ENCODE measurements at places on chromosomes 16 and 17.

DNA sequence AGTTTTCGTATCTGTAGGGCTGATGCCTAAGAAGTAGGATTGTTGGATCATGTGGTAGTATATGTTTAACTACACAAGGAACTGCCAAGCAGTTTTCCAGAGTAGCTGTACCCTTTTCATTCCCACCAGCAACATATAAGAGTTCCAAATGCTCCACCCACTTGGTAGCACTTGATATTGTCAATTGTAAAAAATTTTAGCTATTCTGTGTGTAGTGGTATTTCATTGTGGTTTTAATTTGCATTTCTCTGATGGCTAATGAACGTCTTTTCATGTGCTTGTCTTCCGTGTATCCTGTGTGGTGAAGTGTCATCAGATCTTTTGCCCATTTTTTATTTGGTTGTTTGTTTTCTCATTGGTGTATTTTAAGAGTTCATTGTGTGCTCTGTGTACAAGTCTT is 69.7 kb downstream of the TANC2 start:
- DNase-seq = peak; percentile 37

- DNase-seq = peak; percentile 34
These were observed 3.9 kb upstream of the WFIKKN2 start for GRCh38 chr17:50831471-50831928.

GRCh38 chr17:34781571-34782108 is 179.6 kb downstream of the CCT6B start:
- no peak for DNase-seq

GRCh38 chr16:25374556-25374955 is 116.9 kb upstream of the ZKSCAN2 start:
- DNase-seq = no peak

- no peak for DNase-seq
These were observed 20.3 kb upstream of the ZFPM1 start for GRCh38 chr16:88432753-88433152.

DNA sequence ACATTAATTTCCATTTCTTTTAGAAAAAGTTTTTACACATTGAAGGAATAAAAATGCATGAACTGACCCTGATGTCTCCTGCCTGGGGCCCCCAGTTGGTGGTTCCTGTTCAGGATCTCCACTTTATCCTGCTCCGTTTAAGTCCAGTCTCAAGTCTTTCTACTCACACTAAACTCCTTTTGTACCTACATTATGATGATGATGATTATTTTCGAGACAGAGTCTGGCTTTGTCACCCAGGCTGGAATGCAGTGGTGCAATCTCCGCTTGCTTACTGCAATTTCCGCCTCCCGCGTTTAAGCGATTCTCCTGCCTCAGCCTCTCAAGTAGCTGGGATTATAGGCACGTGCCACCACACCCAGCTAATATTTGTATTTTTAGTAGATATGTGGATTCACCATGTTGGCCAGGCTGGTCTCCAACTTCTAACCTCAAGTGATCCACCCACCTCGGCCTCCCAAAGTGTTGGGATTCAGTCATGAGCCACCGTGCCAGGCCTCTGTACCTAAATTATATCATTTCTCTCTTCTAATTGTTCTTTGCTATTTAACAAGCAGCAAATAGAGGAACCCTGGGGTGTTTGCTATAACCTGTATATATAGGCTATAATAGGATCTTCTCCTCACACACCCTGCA is 2.2 kb upstream of the FOXK2 start:
- no peak for DNase-seq

- peak; percentile 13 for DNase-seq
These were observed 24.8 kb upstream of the ERN1 start for GRCh38 chr17:64154717-64155116.

GRCh38 chr16:31513126-31513525 is 4.9 kb upstream of the RUSF1 start:
- DNase-seq = peak; percentile 55

DNA sequence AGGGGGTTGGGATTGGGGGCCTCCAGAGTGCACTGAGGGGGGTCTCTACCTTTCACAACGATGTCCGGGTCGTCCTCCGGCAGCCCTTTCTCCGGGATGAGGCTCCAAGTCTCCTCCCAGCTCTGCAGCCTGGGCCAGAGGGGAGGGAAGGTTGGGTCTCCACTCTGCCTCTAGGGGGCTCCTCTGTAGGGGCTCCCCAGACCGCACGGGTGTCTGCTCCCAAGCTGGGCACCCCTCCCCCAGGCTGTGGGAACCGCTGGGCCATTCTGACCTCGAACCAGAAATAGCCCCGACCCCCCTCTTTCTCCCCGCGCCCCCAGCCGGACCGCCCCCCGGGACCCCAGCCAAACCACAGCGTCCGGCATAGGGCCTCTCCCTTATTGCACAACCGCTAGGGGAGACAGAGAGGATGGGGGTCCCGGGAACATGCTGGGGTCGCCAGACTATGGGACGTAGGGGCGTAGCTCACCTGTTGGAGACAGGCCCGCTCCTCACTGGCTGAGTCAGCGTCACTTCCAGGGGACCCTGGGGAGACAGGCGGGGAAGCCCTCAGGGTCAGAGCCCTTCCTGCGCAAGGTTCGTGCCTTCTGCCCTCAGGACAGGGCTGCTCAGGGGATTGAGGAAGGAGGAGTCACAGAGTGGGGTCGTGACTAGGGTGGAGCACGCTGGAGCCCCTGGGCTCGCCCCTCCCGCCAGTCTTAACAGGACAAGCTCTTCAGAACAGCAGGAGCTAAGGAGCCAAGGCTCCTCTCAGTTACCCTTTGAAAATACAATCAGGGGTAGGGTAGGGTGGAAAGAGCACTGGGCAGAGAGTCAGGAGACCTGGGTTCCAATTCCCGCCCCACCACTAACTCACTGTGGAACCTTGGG is 2.7 kb downstream of the PLEKHH3 start:
- peak; percentile 85 for DNase-seq

DNA sequence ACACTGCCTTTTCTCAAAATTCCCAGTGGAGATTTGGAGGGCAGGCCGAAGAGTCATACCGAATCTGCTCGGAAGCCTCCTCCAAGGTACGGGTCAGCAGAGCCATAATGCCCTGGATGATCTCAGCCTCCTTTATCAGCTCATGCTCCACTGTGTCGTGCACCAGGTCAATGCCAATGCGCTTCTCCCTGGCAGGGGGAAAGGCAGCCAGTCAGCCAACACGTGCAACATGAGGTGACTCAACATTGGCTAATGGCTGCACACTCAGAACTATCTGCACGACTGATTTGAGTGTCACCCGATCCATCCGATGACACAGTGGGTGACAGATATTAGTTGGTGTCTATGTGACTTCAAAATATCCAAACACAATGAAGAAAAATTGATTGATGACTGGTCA is 15.8 kb downstream of the TEKT1 start:
- DNase-seq = no peak

DNA sequence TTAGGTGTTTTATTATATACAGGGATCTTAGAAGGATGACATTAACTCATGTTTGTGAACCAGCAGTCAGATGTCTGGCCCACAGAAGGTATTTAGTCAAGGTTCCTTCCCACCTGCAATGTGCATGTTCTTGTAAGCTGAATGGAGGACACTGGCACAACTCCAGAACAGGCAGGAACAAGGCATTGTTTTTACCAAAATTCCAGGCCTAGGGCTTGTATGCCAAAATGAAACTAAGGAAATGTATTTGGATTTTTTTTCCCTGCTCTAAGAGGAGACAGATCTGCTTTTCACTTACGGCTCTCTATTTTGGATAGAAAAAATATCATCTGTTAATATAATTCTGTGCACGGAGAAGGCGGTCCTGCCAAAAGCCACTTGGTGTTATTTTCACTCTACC is 312.5 kb downstream of the GRIN2A start:
- no peak for DNase-seq

GRCh38 chr17:33220036-33220435 is 73.1 kb downstream of the ASIC2 start:
- DNase-seq = no peak

- no peak for DNase-seq
These were observed 347.4 kb downstream of the MAF start for GRCh38 chr16:79253100-79253631.

DNA sequence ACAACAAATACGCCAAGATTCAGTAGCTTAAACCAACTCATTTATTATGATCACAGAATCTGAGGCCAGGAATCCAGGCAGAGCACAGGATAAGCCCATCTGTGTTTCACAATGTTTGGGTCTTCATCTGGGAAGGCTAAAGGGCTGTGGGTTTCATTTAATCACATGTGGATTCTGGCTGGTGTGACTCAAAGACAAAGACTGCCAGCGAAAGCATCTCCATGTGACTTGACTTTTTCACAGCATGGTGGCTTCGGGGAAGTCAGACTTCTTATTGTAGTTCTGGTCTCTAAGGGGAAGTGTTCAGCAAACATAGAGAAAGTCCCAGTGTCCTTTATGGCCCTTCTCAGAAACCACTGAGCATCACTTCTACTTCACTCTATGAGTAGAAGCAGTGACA is 1014.4 kb upstream of the GOT2 start:
- DNase-seq = peak; percentile 1

DNA sequence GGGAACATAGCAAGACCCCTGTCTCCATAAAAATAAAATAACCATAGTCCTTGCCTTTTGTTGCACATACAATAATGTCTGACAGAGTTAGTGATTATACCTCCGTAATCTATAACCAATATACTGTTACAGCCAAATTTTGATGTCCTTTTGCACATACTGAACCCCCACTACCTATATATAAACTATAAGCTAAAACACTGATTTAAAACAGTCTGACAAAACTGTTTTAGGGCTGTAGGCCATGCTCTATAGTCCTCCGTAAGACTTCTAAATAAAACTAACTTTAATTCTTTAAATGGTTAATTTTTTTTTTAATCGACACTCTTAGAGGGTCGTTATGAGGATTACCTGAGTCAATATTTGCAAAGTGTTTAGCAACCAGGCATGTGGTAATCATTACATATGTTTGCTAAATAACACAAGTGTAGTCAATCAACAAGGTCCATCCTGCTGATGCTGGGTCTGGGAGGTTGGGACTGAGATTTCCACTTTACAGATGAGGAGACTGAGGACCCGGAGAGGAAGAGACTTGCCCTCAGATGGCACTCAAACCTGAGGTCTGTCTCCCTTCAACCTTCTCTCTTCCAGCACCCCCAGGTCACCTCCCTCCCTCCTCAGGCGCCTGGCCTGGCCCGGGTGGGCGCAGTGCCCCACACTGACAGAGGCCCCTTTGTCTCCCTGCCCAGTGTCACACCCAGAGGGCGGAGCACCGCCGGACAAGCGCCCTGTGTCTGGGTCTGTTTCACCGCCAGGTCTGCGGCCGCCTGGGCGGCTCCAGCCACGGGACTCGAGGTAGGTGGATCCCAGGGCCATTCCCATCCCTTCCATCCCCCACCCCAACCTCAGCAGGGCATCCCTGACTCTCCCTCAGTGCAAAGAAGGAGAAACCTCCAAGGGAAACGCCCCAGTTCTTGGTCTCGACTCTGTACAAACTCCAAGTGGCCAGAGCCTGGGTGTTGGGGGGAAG is 10.3 kb downstream of the ZNF385C start:
- no peak for DNase-seq

DNA sequence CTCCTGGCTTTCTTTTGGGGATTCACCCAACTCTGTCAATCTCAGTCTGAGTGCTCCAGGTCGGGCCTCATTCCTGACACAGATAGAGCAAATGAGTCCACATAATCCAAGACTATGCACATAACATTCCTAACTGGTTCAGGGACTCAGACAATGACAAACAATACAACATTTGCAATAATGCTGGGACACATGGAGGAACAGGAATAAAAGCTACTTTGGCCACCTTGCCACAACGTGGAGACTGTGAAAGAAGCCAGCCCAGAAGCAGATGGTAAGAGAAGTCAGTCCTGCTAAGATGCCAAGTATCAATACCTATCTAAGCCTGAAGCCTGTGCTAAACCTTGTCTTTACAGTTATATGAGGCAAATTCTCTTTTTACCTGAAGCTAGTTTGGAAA is 39.0 kb downstream of the GLG1 start:
- no peak for DNase-seq

- no peak for DNase-seq
These were observed 48.9 kb upstream of the LHX1 start for GRCh38 chr17:36888236-36888951.

GRCh38 chr16:14286368-14287230 is 215.5 kb downstream of the MRTFB start:
- peak; percentile 77 for DNase-seq

DNA sequence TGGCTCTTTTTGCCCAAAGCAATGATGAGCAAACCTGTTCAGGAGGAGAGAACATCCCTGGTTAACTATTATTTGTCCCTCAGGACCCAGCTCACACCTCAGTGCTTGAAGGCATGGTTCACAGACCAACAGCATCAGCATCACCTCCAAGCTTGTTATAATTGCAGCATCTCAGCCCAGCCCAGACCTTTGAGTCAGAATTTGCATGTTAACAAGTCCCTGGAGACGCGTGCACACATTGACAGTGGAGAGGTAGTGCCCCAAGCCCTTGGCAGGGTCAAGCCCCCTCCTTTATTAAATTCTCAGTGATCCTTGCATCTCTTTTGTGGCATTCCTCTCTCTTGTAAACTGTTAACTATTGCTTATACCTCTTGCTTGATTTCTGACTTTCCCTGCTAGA is 488.6 kb downstream of the HAPSTR1 start:
- no peak for DNase-seq

GRCh38 chr16:50144211-50144610 is 8.9 kb upstream of the TENT4B start:
- DNase-seq = no peak

DNA sequence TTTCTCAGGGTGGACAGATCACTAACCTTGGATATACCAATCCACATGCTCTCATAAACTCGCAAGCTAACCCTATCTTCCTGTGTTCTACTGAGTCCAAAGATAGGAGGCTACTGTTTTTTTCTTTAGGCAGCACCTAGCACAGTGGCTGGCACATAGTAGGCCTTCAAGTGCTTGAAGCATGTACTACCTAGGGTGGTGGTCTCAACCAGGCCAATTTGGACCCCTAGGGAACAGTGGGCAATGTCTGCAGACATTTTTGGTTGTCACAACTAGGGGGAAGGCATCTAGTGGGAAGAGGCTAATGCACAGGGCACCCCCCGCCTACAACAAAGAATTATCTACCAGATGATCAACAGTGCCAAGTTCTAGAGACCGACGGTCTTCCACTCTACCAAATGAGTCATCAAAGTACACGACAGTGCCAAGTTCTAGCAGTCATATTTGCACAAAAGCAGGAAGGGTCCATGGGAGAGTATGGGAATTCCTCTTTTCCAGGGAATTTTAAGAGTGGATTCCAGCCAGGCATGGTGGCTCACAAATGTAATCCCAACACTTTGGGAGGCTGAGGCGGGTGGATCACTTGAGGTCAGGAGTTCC is 390.3 kb downstream of the SLC39A11 start:
- DNase-seq = no peak

All from choroid plexus epithelial cell (primary cell).